Chondrocyte (in vitro differentiated cells): ENCODE measurements at places on chromosomes 13 and 19. TPM values are rescaled to one million over a fixed set of nuclear protein-coding genes. Genes with fewer than 3 reads are reported as not detected.

DNA sequence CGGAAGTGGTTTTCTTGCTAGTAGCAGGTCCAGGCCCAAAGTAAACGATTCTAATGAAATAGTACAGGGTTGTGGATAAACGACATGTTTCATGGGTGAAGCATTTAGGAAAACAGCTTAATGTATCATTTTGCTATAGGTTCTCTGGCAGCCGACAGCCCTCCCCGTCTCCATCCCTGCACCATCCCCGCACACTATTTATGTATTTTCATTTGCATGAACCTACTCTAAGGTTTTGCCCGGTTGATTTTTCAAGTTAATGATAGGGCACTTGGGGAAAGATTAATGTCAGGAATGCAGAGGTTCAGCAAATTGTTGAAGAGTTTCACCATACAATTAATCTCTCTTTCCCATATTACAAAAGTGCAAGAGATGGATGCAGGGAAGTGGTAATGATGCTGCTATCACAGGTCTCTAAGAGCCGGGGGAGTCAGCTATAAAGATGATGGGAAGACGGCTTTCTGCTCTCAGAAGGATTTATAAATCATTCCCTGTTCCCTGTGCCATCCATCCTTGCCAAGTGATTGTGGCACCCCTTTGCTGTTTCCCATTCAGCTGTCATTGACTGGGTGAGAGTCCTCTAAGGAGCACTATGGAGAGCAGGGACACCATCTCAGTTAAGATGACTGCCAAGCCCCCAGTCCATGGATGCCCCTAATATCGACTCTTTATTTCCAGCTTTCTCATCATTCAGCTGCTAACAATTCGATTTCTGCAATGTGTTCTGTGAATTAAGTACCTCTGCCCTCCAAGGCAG lies 186.3 kb downstream of the IRS2 start:
- no peaks in the 10 kb centered on the region for H3K27me3 ChIP-seq
- no peak overlapping the region for H3K4me3 ChIP-seq
- H3K4me1 ChIP-seq = no peaks in the 10 kb centered on the region
- H3K36me3 ChIP-seq = no peaks in the 10 kb centered on the region

The ITGBL1 gene
- total RNA-seq = 391 to 806 TPM (median 407 TPM) in 3 replicates

The FBXO27 gene
- total RNA-seq = 4.6 to 7.4 TPM (median 6.7 TPM) in 3 replicates

DNA sequence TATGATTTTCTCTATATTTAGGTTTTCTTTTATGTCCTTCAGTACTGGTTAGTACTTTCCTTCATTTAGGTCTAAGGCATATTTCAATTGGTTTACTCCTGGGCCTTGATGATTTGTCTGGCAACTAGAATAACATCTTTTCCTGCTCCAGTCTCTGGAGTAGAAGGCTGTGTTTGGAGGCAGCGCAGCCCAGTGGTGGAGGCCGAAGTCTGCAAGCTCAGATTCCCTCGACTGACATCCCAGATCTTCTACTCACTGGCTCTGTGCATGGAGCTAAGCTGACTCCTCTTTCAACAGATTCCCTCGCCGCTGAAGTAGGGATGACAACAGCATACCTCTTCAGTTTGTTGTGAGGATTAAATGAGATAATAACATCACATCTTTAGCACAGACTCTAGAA lies 141.0 kb downstream of the RAP2A start:
- no peaks in the 10 kb centered on the region for H3K27me3 ChIP-seq
- DNase-seq = no peak
- no peak overlapping the region for H3K4me3 ChIP-seq
- no peak overlapping the region for H3K27ac ChIP-seq

- peaks cover 25% of the 10 kb centered on the region for H3K36me3 ChIP-seq
- no peak for DNase-seq
- H3K27me3 ChIP-seq = no peaks in the 10 kb centered on the region
- no peak overlapping the region for H3K4me3 ChIP-seq
These were observed 108.9 kb downstream of the ZAR1L start for GRCh38 chr13:32206097-32206740.

The NCAN gene
- total RNA-seq = not detected in 3 replicates

DNA sequence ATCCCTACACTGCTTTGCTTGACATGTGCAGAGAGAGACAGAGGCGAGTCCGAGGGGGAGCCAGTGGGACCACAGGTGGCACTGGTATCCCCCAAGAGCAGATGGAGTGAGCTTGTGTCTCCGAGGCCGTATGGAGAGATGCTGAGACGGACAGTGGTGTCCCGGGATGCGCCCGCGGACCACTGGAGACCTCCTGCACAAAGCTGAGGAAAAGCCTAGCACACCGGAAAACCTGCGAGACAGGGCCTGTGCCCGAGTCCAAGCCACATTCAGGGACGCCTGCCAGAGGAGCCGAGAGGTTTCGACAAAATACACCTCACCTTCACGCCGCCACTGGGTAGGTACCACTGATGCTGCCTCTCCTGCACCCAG lies 66.0 kb upstream of the ZNF527 start:
- no peaks in the 10 kb centered on the region for H3K4me1 ChIP-seq
- no peak for DNase-seq
- no peaks in the 10 kb centered on the region for H3K27me3 ChIP-seq
- no peak overlapping the region for H3K4me3 ChIP-seq

- H3K36me3 ChIP-seq = no peaks in the 10 kb centered on the region
- H3K27ac ChIP-seq = no peak overlapping the region
- H3K4me3 ChIP-seq = no peak overlapping the region
- no peaks in the 10 kb centered on the region for H3K27me3 ChIP-seq
- no peak for DNase-seq
These were observed 313.1 kb upstream of the MAB21L1 start for GRCh38 chr13:35789335-35790165.

DNA sequence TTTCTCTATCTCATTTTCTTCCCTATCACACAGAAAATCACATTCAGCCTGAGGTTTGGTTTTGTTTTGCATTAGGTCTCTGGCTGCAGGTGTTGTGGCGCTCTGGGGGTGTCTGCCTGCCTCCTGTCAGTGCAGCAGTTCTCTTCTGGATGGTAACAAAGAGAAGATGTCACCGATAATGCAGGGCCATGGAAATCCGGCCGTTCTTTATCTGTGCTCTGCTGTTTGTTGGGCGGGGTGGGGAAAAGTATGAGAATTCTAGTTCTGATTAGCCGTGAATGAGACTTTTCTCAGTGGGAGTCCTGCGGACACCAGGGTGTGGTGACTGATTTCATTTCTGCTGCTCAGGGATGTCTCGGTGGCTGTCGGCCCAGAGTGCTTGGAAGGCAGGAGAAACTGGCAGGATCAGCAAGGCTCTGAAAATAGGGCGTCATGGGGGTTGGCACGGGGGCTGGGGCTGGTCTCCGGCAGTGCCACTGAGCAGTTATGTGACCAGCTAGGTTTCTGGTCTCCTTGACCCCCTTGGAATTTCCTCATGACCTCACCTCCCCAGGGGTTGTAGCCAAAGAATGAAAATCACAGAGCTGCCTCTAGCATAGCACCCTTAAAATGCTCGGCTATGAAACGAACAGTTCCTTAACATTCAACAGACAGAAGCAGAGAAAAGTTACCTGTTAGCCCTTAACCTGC lies 5.0 kb downstream of the RNF113B start:
- H3K27ac ChIP-seq = peak overlapping the region; percentile 98
- peak overlapping the region; percentile 55 for H3K4me3 ChIP-seq
- no peak for DNase-seq
- H3K36me3 ChIP-seq = peaks cover 5% of the 10 kb centered on the region
- H3K27me3 ChIP-seq = no peaks in the 10 kb centered on the region

GRCh38 chr13:73717632-73718031 lies 416.6 kb downstream of the KLF12 start:
- H3K27ac ChIP-seq = peak overlapping the region; percentile 5
- peaks cover 47% of the 10 kb centered on the region for H3K4me1 ChIP-seq
- peaks cover 6% of the 10 kb centered on the region for H3K36me3 ChIP-seq
- no peak for DNase-seq

- H3K27ac ChIP-seq = no peak overlapping the region
- no peaks in the 10 kb centered on the region for H3K4me1 ChIP-seq
- H3K36me3 ChIP-seq = peaks cover 6% of the 10 kb centered on the region
These were observed 52.5 kb upstream of the GAS6 start for GRCh38 chr13:113916330-113916815.

The LRRC63 gene
- 0.15 TPM in 1 of 3 replicates, not detected in the others for total RNA-seq

GRCh38 chr19:55597501-55597921 lies 1.8 kb downstream of the FIZ1 start:
- no peaks in the 10 kb centered on the region for H3K27me3 ChIP-seq
- peaks cover 25% of the 10 kb centered on the region for H3K4me1 ChIP-seq
- no peak overlapping the region for H3K27ac ChIP-seq
- no peak overlapping the region for H3K4me3 ChIP-seq

DNA sequence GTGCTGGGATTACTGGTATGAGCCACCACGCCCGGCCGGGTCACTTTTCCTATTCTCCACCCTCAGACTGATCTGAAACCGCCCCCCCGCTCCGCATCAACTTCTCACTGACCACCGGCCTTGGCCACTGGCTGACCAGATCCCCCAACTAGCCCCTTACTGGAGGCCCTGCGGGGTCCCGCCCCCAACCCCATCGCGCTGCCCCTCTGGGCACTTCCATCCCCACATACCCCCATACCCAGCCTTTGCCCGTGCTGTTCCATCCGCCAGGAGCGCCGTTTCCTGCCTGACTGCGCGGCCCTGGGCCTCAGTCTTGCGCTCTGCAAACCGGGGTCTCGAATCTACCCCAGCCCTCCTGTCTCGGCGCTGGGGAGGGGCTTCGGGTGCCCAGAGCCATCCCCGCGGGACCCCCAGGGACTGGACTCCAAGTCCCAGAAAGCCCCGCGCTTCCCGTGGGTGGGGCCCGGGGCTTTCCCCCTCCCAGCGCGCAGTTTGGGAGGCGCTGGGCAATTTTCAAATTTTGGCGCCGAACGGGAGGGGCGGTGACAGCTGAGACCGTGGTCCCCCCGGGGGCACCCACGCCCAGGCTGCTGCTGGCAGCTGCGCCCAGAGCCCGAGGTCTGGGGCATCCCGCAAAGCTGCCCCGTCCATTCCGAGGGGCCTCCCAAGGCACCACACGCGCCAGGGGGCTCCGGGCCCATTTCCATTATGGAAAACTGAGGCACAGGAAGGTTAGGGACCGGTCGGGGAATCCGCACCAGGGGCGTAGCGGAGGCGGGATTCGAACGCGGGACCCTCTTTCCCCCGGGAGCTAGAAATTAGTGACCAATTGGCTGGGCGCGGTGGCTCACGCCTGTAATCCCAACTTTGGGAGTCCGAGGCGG lies 5.2 kb upstream of the LMNB2 start:
- DNase-seq = no peak
- peaks cover 22% of the 10 kb centered on the region for H3K4me1 ChIP-seq
- no peaks in the 10 kb centered on the region for H3K27me3 ChIP-seq
- H3K27ac ChIP-seq = peak overlapping the region; percentile 59
- H3K36me3 ChIP-seq = no peaks in the 10 kb centered on the region

The SOX21 gene
- total RNA-seq = not detected in 3 replicates

GRCh38 chr19:13968383-13968935 lies 16.1 kb downstream of the DCAF15 start:
- DNase-seq = no peak
- peaks cover 11% of the 10 kb centered on the region for H3K36me3 ChIP-seq
- no peak overlapping the region for H3K27ac ChIP-seq
- no peaks in the 10 kb centered on the region for H3K27me3 ChIP-seq
- H3K4me1 ChIP-seq = peaks cover 2% of the 10 kb centered on the region
- no peak overlapping the region for H3K4me3 ChIP-seq

GRCh38 chr13:108527844-108528243 lies 101.6 kb upstream of the MYO16 start:
- H3K27ac ChIP-seq = no peak overlapping the region
- no peaks in the 10 kb centered on the region for H3K36me3 ChIP-seq
- no peaks in the 10 kb centered on the region for H3K4me1 ChIP-seq
- DNase-seq = no peak

- H3K4me1 ChIP-seq = no peaks in the 10 kb centered on the region
- H3K27ac ChIP-seq = no peak overlapping the region
- no peak overlapping the region for H3K4me3 ChIP-seq
- no peaks in the 10 kb centered on the region for H3K27me3 ChIP-seq
These were observed 1279.8 kb upstream of the PCDH9 start for GRCh38 chr13:68509734-68510621.

The RYR1 gene
- total RNA-seq = 0.02 to 0.32 TPM (median 0.26 TPM) in 3 replicates

DNA sequence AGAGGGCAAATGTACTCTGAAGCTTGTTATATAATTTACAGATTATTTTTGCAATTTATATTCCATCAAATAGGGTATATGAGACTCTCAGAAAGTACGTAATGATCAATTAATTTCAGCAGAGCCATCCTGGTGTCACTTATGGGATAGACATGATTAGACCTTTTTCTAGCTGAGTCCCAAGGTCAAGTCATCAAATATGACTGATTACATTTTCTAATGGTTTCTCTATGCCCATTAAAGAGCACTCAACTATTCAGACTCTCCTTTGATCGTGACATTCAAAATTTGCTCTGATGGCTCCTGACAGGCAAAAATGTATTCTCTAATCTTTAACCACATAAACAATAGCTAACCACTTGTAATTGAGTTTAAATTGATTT lies 469.2 kb downstream of the COG6 start:
- H3K27ac ChIP-seq = no peak overlapping the region
- H3K36me3 ChIP-seq = peaks cover 2% of the 10 kb centered on the region
- no peak for DNase-seq
- no peaks in the 10 kb centered on the region for H3K27me3 ChIP-seq

The NANOS3 gene
- 4.4 to 6.7 TPM (median 4.7 TPM) in 3 replicates for total RNA-seq

- DNase-seq = no peak
- H3K36me3 ChIP-seq = peaks cover 25% of the 10 kb centered on the region
- no peaks in the 10 kb centered on the region for H3K27me3 ChIP-seq
- no peak overlapping the region for H3K4me3 ChIP-seq
- peaks cover 12% of the 10 kb centered on the region for H3K4me1 ChIP-seq
These were observed 9.8 kb downstream of the KCTD15 start for GRCh38 chr19:33806434-33806881.

GRCh38 chr13:114009590-114010400 lies 35.9 kb upstream of the C13orf46 start:
- peaks cover 13% of the 10 kb centered on the region for H3K36me3 ChIP-seq
- no peak overlapping the region for H3K27ac ChIP-seq
- H3K27me3 ChIP-seq = no peaks in the 10 kb centered on the region
- no peak overlapping the region for H3K4me3 ChIP-seq

GRCh38 chr19:42246143-42246921 lies 3.9 kb upstream of the GSK3A start:
- H3K27ac ChIP-seq = peak overlapping the region; percentile 96
- H3K27me3 ChIP-seq = no peaks in the 10 kb centered on the region
- peaks cover 59% of the 10 kb centered on the region for H3K4me1 ChIP-seq
- H3K36me3 ChIP-seq = peaks cover 2% of the 10 kb centered on the region

The ZNF816 gene
- 8.2 to 9.3 TPM (median 8.7 TPM) in 3 replicates for total RNA-seq

The DDX39A gene
- 51.4 to 58.5 TPM (median 51.8 TPM) in 3 replicates for total RNA-seq

The ZNF230 gene
- 2.2 to 3.9 TPM (median 3.3 TPM) in 3 replicates for total RNA-seq

The CYP2F1 gene
- total RNA-seq = not detected in 3 replicates
